WERI-Rb-1 (cell line): ENCODE measurements at places on chromosomes 3 and 15.

GRCh38 chr3:197444793-197445379, 110.9 kb downstream of the BDH1 start:
- DNase-seq: no peak

DNA sequence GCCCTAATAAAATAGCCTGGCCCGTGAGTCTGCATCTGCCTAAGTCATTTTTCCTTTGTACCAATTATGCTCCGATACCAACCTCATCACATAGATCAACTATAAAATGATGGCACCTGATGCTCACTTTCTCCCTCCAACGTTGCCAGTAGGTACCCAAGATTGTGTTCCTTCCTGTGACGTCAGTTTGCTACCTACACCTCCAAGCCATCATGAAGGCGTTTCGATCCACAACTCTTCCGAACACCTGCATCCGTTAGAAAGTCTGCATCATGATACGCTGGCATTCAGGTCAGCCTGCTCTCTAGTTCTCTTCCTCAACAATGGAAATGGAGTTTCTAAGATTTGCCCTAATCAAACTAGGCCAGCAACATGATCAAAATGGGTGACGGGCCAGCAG, 7.7 kb downstream of the PKM start:
- no peak for DNase-seq

- no peak for DNase-seq
These were observed 175.6 kb upstream of the RASGRP1 start for GRCh38 chr15:38740206-38740605.

DNA sequence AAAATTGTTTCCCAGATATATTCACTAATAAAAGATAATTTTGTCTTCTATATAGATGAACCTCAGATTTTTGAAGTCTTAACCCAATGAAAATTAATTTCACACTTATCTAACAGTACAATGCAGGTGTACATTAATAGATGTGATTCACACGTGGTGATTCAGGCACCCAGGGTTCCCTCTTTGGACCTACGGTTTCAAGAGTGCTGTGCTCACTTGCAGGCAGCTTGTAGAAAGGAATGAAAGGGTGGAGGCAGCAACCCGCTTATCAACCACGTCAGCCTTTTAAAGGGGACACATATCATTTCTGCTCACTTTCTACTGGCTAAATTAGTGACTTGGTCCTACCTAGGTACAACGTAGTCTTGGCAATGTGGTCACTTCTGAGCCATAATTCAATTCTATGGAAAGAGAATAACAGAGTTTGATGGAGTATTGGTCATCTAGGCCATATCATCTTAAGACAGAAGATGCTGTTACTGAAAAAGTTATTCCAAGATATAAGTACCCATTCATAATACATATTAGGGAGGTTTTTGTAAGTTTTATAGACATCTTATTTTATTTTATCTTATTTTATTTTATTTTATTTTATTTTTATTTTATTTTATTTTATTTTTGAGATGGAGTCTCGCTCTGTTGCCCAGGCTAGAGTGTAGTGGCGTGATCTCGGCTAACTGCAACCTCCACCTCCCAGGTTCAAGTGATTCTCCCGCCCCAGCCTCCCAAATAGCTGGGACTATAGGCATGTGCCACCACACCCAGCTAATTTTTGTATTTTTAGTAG, 37.9 kb downstream of the ACP3 start:
- no peak for DNase-seq

DNA sequence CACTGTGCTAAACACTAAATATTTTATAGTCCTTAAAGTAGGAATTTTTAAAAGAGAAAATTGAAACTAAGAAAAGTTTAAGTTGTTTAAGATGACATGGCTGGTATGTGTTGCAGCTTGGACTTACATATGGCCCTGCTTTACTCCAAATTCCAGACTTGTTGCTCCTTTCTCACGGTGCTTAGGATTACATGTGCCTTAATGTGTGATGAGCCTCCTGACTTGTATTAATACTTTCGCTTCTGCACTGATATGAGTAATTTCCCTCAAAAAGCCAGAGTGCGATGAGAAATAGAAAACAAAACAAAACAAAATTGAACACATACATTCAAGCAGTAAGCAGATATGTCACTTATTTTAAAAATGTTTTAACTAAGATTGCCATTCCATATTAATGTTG, 250.2 kb downstream of the VGLL3 start:
- no peak for DNase-seq

- DNase-seq: no peak
These were observed 158.4 kb upstream of the CCDC54 start for GRCh38 chr3:107218864-107219269.

- no peak for DNase-seq
These were observed 121.2 kb downstream of the TLE3 start for GRCh38 chr15:69976366-69976994.

DNA sequence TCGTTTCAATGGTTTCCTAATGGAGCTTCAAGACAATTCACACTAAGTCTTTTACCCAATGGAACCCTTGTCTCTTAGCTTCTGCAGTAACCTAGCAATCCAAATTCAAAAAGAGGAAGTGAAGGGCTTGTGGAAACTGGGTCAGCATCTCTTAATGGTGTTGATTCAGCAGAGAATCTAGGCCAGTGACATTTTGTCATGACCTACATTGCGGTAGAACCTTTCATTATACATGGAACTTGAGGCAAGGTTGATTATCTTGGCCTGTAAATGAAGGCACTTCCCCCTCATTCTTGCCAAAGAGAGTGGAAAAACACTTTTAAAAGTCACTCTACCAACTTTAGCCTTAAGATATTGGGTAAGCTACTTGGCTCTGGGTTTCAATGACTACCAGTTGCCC, 42.8 kb downstream of the C2CD4B start:
- DNase-seq: no peak

DNA sequence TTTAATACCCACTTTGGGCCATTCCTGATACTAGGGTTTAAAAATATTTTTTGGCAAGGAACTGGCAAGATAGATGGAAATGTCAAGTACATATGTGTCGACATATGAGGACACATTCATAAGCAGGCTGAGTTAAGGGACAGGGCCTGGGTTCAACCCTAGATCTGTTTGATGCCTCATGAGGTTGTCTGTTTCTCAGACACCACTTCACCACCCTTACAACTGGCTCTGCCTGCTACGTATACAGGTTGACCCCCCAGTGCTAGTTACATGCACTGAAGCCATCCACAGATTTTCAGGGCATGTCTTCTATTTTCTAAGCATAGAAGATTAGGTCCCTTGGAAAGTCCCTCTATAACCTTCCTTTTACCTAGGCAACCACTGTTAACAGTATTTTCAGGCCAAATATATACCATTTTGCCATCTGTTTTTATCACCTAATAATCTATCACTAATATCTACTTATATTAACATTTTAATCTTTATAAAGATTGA, 296.7 kb downstream of the PLCL2 start:
- no peak for DNase-seq

GRCh38 chr15:92656089-92656488, 514 bp upstream of the FAM174B start:
- no peak for DNase-seq

GRCh38 chr15:64975390-64975789, 14.3 kb downstream of the SPG21 start:
- DNase-seq: no peak

- DNase-seq: no peak
These were observed 248.9 kb upstream of the TBL1XR1 start for GRCh38 chr3:177446165-177446601.

DNA sequence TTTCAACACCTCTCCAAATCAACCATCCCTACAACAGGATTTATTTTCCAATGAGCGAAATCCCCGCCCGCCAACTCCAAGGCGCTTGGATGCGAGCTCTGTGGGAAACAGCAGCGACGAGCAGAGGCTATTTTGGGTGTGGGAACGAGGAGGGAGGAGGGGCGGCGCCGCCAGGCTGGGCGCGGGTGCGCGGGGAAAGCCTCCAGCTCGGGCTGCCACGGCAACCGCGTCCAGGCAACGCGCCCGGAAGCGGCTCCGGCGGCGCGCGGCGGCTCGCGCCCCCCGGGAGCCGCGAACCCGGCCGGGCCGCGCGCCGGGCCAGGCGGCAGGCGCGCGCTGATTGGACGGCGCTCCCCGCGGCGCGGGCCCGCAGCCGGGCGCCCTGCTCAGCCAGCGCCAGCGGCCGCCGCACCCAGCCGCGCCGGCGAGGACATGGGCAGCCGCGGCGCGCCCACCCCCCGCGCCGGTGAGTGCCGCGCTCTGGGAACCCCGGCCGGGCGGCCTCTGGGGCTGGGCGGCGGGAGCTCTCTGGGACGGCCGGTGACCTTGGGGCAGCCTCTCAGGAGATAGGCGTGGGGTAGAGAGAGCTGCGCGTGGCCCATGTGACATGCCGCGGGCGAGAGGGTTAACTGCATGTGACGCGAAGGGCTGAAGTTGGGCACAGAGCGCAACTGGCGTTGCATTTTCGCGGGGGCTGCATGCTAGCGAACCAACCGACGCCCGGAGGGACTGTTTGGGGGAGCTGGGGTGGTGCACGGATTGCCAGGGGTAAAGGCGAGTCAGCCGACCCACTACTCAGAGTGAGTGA, at the start of gene FAM81A:
Gene FAM81A (plus strand): TSS at position 370 of the 808 bp plus-strand sequence. CDS start 20,441 bp downstream, outside the sequence.
- DNase-seq: peak; percentile 85

GRCh38 chr3:153379516-153379915, 217.5 kb downstream of the RAP2B start:
- DNase-seq: no peak

DNA sequence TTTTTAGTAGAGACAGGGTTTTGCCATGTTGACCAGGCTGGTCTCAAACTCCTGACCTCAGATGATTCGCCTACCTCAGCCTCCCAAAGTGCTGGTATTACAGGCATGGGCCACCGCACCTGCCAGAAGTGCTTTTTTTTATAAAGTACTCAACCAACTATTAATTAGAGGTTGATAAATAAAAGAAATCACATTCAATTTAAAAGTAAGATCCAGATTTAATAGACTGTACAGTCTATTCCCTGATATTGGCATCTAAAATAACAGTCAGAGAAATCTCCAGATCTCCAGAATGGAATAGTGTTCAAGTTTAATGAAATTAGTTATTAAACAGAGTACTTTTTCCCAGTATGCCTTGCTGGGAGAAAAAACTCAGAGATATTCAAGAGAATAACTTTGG, 142.9 kb upstream of the SLC2A2 start:
- no peak for DNase-seq

GRCh38 chr15:81273200-81273599, 50.7 kb downstream of the STARD5 start:
- no peak for DNase-seq

DNA sequence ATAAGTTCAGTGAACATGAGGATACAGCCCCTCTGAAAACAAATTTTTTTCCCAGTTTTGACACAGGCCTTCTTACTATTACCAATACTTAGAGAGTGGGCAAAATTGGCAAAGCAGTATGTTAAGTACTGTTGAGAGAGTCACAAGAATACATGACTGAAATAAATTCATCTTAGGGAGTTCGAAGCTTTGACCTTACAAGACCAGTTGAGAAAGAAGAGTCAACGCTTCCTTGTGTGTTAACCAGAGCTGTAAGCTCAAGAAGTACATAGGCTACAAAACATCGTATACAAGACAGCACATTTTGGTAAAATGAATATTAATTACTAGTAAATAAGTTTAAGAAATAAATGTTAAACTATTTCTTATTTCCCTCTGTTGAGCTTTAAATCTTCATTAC, 164.4 kb upstream of the RORA start:
- DNase-seq: no peak

- no peak for DNase-seq
These were observed 150.7 kb downstream of the SSR3 start for GRCh38 chr3:156404217-156404616.

- DNase-seq: no peak
These were observed 166.7 kb downstream of the ZNF621 start for GRCh38 chr3:40691452-40691861.

DNA sequence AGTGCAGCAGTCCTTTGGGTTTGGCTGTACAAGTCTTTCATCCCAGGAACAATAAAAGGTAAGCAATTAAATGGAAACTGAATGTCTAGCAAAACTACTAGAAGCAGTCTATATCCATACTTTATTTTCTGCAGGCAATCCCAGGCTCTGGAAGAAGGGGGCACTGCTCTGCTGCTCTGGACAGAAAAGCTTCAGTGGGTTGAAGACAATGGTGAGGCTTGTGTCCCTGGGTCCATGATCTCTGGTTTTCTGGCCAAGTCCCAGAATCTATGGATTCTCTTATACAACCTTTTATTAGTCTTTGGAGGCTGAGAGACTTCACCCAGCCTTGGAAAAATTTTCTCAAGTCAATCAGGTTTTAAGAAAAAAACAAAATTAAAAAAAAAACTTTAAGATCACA, 35.6 kb downstream of the SCAP start:
- no peak for DNase-seq

DNA sequence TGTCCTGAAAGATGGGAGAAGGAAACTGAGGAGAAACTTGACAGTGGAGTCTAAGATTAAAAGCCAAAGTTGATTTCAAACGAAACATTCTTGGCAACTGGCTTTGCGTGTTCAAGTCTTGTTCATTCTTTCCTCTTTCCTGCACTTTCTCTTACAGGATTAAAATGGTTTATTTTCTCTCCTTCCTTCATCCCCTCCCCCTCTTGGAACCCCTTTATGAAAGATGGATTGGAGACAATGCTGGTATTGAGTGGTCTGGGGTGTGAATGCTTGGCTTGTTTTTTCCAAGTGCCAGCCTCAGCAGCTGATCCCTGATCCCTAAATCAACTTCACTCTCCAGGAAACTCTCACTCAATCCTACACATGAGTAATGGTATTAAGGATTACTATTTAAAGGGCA, 703 bp upstream of the LSAMP start:
- no peak for DNase-seq

DNA sequence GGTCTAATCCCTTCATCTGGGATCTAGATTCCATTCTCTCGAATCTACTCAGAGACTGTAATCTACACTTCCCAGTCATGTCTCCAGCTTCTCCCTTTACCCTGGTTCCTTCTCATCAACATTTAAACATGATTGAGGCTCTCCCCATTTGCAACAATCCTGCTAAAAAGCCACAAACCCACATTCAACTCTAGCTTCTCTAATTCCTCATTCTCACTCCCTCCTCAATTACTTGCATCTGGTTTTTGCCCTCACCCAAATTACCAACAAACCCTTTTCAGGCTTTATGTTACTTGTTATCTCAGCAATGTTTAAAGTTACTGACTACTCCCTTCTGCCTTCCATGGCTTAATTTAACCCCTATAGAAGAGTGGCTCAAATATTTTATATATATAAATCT, 11.5 kb downstream of the ETFA start:
- DNase-seq: no peak

- no peak for DNase-seq
These were observed 107.8 kb upstream of the BCL6 start for GRCh38 chr3:187852842-187853730.
